ENCODE measurements at places on chromosomes 6 and 20.

DNA sequence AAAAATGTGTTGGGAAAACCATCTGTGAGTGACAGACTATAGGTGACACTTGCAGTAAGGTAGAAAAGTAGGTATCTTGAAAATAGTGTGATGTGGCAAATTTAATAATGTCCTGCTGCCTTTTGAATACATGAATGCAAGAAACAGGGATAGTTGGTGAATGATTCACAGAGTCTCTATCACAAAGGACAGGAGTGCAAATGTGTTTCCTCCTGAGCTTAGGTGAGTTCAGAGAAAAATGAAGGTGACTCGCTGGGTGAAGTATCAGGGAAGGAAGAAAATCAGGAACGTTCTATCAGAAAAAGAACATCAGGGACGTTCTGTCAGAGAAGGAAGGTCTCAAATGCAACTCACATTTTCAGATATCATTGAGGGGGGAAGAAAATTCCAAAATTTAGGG is 557.8 kb upstream of the SLC35B3 start:
- DNase-seq: no peak

DNA sequence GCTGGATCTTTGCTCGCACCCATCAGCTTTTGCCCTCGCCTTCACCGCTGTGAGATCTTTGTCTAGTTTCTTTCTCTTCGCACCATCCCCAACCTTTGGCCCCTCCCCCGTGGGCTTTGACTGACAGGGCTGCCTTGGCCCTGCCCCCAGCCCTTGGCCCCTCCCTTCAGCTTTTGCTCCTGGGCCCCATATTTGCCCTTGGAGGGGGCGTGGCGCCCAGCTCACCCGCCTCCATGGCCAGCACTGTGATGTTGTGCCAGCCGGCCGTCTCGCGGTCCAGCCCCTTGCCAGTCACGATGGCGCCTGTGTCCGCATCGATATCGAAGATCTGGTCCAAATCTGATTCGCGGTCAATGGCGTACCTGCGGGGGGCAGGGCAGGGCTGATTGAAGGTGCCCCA is 81.1 kb downstream of the CD40 start:
- DNase-seq: no peak

DNA sequence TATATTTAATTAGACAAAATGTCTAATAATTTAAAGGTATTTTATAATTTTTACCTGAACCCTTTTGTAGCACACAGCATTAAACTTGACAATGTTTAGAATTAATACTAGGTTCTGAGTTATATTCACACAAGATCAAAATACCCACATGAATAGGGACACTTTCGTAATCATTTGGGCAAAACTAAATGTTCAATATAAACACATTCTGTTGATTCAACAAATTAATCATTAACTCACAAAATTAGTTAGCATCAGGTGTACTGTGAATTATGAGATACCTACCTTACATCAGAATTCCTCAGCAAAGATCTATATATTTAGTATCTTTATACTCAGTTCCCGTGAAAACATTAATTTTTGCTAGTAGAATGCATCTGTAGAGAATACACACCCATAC is 481.5 kb upstream of the MANEA start:
- DNase-seq: no peak

GRCh38 chr20:51622004-51622874 is 79.7 kb upstream of the NFATC2 start:
- no peak for DNase-seq

DNA sequence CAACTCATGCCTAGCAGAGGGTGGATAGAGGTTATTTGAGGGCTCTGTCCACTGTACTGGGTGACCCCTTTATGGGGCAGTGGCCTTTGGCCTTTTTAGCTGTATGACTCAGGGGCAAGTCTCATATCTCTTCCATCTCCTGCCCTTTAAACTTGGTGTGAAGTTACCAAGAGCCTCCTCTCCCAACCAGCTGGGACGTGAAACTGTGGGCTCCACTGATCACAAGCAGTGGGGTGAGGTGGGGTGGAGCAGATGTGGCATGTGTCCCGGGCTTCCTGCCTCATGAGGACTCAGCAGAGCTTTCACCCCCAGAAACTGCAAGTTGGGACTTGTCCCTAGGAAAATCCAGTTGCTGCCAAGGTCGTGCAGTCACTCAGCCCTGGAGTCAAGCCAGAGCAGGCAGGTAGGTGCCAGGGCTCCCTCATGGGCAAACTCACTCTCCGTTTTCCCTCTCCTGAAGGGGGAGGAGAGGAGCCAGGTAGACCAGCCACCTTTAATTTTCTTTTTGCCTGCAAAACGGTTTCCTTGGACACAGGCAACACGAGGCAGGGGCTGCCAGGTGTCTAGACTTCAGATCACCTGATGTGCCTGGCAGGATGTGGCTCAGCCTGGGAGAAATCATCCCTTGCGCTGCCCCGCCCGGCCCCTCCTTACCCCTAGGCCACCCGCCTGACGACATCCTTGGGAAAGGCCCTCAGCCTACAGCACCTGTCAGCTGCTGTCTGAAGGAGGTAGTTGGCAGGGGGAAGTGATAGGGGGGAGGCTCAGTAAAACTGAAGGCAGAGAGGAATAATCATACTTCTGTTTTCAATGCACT is 4.0 kb downstream of the CDKN1A start:
- DNase-seq: no peak

- no peak for DNase-seq
These were observed 161.8 kb downstream of the KCNQ5 start for GRCh38 chr6:72783666-72784065.

- no peak for DNase-seq
These were observed 98.4 kb upstream of the DUSP22 start for GRCh38 chr6:193773-194310.

DNA sequence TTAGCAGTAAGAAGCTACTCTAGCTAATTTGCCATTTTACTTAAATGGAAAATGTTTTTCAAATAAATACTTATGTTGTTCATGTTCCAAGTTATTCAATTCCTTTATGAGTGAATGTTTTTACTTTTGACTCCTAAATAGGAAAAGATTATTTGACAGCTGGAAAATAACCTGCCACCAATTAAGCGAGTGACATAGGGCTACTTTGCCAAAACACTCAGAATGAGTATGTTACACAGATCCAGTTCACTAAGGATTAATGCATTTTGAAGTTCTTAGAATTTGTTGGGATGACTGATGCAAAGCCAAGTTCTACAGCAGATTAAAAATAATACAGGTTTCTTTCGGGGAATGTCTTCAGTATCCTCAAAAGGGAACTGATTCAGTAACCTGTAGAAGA is 144.4 kb downstream of the ADGRG6 start:
- no peak for DNase-seq

DNA sequence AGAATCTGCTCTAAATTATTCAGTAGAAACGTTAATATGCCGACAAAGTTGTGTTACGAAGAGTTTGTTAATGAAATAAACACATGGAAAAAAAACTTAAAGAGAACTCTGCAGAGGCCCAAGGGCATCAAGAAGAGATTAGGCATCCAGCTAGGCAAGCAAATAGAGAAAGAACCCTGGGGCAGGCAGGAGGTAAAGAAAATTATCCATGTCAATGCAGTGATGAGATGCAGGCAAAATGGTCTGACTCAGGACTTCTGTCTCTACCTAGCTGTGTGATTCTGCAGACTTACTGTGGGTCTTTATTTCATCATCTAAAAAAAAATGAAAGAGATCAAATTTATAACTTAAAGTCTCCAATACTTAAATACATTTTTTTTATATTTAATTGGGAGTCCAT is 448.0 kb downstream of the HAO1 start:
- no peak for DNase-seq

DNA sequence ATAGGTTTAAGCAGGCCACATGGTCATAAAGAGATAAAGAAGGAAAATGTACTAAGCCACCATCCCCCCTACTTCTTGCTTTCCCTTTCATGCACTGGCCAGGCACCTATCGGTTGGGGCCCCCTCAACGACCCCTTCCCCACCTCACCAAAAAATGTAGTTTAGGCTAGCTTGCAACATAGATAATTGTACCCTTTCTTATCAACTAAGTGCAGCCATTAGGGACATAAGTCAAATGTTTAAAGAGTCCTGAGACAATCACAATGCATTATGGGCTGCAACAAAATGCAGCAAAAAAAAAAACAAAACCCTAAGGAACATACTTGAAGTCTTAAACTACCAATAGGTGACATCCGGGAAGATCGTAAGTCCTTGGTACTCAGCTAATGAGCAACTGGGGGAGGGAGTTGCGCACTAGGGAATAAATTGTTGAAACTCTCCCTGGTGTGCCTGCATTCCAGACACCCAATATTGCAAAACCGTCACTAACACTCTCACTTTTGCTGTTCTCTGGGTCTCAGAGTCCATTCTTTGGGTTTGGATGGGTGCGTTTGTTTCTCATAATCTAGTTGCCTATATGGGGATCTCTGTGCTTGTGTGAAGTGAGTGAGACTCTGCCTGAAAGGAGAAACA is 12.4 kb upstream of the HLA-G start:
- no peak for DNase-seq

- DNase-seq: no peak
These were observed 100.1 kb upstream of the SUPT3H start for GRCh38 chr6:45477790-45478189.

DNA sequence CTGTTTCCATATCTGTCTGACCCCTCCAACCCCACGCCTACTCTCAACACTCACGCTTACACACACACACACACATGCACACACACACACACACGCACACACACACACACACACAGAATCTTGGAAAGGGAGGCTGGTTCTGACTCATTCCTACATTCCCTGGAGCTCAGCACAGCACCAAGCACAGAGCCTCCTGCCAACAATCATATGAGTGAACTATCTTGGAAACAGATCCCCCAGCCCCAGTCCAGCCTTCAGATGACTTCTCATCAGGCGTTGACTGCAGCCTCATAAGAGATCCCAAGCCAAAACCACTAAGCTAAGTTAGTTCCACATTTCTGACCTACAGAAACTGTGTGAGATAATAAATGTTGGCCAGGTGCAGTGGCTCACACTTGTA is 14.1 kb upstream of the HCK start:
- no peak for DNase-seq

GRCh38 chr20:43444107-43444506 is 13.6 kb upstream of the SRSF6 start:
- no peak for DNase-seq

DNA sequence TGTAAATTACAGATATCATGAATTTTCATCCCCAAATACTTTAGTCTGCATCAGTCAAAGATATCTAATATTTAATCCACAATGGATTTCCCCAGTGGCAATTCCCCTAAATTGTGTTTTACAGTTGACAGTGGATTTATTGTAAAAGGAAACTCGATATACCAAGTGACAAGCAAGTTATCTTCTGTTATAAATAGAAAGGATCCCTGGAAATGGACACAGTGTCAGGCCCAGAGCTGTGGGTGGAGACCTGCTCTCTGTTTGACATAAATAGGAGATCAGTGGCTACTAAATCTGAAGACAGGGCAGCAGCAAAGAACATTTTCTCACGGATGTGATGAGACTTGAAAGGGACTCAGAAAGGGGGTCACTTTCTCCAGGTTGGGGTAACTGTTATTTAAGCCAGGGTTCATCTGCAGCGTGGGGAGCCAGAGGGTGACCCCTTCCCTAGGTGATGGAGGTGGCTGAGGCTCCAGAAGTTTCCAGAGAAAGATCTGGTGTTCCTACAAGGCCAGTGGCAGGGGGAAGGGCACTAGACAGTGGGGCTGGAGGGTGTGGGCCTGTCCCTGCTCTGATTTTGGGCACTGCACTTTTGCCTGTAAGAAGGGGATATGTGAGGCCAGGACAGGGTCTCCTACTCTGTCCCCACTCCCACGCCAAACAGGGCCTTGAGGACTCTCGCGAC is 12.3 kb upstream of the FAM110A start:
- DNase-seq: no peak

DNA sequence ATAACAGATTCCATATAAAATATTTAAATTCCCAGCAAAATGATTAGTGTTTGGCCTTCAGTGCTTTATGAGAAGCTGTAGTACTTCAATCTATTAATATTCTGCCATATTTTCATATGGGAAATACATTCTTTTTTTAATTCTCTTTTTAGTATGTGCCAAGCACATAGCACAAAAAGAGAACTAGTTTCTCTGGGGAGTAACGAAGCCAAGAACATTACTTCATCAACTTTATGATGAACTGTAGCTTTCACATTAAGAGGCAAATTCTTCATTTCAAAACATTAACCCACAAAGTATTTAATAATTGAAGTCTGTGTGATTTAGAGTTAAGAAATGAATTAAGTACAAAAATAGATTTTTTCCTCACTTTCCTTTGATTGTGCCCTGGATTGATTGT is 281.0 kb upstream of the EYS start:
- no peak for DNase-seq

- peak; percentile 57 for DNase-seq
These were observed 124.9 kb downstream of the ADAT2 start for GRCh38 chr6:143325379-143326140.

GRCh38 chr20:64180673-64181072 is 16.4 kb downstream of the MYT1 start:
- DNase-seq: no peak

GRCh38 chr6:88761237-88762031 is 202.0 kb downstream of the RNGTT start:
- DNase-seq: no peak

- DNase-seq: no peak
These were observed 64.2 kb downstream of the FKBP5 start for GRCh38 chr6:35624341-35625070.

- no peak for DNase-seq
These were observed 6.4 kb downstream of the OSBPL2 start for GRCh38 chr20:62244644-62245108.

DNA sequence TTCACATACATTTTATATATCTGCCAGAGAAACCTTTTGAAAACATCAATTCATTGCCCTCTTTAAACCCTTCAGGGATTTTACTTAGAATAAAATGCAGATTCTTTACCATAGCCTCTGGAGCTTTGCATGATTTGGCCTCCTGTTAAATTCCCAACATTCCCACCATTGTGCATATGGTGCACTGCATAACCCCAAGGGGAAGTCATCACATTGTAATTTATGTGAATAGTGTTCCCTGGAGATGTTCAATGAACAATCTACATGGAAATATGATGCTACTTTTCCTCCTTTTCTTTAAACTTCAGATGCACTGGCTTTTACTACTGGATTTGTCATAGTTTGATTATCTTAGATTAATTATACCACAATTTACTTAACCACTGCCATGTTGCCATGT is 94.7 kb downstream of the PHF3 start:
- DNase-seq: no peak

DNA sequence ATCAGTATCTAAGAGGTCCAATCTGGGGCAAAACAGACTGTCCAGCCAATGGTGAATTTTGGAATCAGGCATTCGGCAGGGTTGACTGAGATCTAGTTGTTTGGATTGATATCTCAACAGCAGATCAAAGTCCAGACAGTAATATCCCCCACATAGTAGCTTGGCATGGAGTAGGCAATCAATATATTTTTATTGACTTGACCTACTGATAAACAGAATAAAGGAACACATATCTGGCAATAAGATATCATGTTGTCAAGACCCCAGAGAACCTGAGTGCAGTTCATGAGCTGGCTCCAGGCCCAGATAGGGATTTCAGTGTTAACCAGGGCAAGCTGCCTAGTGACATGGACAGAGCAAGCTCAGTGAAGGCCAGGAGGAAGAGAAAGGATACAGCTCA is 34.4 kb downstream of the TNFAIP3 start:
- DNase-seq: no peak

DNA sequence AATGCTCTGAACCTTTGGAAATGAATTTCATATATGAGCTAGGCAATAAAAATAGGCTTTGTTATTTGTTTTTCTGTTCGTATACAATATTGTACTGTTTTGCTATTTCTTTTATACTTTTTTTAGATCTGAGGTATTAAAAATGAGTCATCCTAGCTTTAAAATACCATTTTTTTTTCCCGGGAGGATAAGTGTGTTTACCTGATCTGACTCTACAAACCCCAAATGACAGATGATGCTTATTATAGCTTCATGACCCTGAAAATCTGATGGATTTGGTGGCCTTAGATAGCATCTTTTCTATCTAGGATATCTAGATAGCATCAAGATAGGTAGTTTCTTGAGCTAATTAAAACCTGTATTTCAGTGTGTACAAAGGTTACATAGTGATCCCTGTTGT is 206.4 kb downstream of the DTNBP1 start:
- no peak for DNase-seq
